ENCODE measurements at places on chromosomes 7 and 10. TPM values are rescaled to one million over a fixed set of nuclear protein-coding genes. Genes with fewer than 3 reads are reported as not detected.

- no peak for DNase-seq
Measured at GRCh38 chr10:52318822-52319464, 4.9 kb downstream of the DKK1 start.

LEP gene
- not detected for total RNA-seq

- DNase-seq = peak; percentile 50
Measured at GRCh38 chr7:76281006-76281705, 21.3 kb upstream of the HSPB1 start.

DNA sequence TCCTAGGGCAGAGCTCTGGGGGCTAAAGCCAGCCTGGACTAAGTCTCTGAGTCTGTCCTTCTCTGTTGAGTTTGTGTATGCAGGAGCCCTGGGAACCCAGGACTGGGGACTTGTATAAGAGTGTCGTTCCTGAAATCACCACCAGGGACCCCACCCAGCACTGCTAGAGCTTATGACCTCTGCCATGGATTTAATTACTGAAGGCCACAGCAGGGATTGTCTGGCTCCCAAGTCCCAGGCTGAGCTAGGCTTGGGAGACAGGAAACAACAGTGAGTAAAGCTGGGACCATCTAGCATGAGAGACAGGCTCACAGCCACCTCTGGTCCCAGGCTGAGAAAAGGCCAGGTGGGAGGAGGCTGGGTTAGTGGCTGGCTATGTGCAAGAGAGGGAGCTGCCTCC is 1.4 kb upstream of the TSPAN15 start:
- peak; percentile 41 for DNase-seq

GIMAP5 gene
- 0.27 TPM for total RNA-seq

DNA sequence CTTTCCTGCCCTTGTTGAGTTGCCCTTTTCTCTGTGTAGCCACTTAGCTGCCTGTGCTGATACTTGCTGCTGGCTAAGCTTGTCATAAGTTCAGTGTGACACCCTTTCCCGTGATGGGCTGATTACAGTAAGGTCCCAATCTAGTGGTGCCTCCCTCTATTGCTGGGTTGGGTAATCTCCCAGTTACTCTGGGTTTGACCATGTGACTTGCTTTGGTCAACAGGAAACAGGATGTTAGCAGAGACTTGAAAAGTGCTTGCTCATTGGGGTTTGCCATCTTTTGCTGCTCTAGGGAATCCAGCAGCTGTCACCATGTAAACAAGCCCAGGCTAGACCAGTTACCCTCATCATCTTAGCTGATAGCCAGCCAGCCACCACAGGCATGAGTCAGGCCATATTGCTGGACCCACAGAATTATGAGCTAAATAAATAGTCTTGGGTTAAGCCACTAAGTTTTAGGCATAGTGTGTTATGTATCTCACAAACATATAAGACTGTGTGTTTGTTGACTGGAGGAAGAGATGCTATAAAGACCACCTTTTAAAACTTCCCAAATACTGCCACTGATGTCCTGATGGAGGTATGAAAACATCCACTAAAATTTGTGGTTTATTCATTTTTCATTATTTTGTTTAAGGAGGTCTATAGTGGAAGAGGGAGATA is 4.0 kb upstream of the LEP start:
- no peak for DNase-seq

- no peak for DNase-seq
Measured at GRCh38 chr10:4382811-4383210, 443.2 kb upstream of the AKR1E2 start.

Measured in B cell (primary cell).